ENCODE measurements at places on chromosomes 3 and 15.

DNA sequence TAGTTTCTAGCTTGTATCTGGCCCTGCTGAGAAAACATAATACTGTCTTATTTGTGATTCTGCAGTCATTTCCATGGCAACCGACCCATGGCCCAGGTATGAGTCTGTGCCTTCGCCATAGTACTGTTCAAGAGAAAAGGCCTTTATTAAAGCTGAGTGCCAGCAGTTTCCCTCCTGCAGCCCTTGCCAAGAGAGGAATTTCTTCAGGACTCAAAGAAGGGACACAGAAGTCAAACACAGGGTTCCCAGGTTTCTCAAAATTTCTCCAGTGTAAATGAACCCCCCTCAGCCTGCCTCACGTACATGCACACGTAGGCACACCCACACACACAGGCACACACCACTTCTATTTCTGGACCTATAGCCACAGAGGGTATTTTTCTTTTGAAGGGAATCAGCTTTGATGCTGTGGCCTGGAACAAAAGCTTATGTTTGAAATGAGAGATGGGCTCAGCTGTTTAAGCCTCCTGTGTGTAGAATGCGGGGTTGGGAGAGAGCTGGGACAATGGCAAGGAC is 269.2 kb downstream of the PDCD6IP start:
- no peak for DNase-seq

GRCh38 chr15:69919816-69920215 is 177.9 kb downstream of the TLE3 start:
- no peak for DNase-seq

- no peak for DNase-seq
These were observed 12.4 kb downstream of the ITGA11 start for GRCh38 chr15:68419301-68420175.

GRCh38 chr3:188779281-188779980 is 392.3 kb upstream of the TPRG1 start:
- no peak for DNase-seq

GRCh38 chr3:192637803-192638202 is 89.5 kb downstream of the FGF12 start:
- DNase-seq: no peak

- peak; percentile 30 for DNase-seq
These were observed 290.6 kb downstream of the SATB1 start for GRCh38 chr3:18134386-18135059.

DNA sequence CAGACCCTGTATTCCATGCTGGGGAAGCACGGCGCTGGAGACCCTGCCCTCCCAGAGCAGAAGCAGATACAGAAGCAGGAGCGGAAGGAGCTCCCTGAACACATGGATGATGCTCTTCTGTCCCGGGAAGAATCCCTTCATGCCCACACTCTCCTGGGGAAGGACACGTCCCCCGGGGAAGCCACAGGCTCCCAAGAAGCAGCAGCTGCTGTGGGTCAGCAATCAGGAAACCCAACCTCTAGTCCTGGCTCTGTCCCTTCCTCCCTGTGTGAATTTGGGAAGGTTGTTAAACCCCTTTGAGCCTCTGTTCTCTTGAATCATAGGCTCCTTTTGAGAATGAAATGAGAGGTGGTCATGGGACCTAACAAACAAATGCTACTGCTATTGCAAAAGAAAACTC is 176.2 kb upstream of the TPM1 start:
- DNase-seq: no peak

GRCh38 chr3:106302451-106303221 is 433.8 kb upstream of the CBLB start:
- no peak for DNase-seq

DNA sequence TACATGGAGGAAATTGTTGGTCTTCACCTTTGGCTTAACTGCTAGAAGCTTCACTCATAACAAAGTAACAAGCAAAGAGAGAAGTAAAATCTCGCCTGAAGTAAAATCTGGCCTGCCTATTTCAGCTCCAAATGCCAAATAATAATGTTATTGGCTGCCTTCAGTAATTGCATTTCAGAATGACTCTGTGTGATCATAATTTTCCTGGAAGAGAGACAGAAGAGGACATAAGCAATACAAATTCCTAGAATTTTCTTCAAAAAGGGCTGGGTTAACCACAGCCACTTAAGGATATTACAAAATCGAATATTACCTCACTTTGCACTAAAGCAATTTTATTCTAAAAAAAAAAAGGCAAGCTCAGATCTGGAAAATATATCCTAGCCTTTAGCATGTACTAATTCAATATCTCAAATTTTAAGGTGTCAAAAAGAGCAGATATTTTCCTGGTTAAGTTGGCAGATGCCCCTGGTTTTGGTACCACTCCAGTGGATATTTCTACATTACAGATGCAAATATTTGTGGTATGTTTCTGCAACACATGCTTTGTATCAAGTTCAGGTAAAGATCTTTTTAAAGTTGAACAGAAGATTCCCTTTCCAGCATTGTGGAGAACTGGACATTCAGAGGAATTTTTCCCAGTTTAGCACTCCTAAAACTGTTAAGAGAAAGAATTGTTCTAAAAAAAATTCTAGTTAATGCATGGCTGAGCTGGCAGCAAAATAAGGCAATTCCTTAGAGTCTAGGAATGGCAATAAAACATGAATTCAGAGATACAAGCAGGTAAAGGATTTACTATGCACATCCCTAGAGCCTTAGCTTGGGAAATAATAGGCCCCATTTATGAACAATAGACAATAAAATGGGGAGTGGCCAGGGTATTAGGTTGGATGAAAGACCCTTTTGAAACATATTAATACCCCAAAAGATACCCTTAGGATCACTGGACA is 116.7 kb downstream of the STAC start:
- DNase-seq: peak; percentile 78

GRCh38 chr3:129003578-129004112 is 2.5 kb downstream of the EFCC1 start:
- no peak for DNase-seq

GRCh38 chr3:152241142-152242017 is 27.3 kb upstream of the MBNL1 start:
- no peak for DNase-seq

- no peak for DNase-seq
These were observed 9.8 kb downstream of the FXR1 start for GRCh38 chr3:180922242-180922641.

DNA sequence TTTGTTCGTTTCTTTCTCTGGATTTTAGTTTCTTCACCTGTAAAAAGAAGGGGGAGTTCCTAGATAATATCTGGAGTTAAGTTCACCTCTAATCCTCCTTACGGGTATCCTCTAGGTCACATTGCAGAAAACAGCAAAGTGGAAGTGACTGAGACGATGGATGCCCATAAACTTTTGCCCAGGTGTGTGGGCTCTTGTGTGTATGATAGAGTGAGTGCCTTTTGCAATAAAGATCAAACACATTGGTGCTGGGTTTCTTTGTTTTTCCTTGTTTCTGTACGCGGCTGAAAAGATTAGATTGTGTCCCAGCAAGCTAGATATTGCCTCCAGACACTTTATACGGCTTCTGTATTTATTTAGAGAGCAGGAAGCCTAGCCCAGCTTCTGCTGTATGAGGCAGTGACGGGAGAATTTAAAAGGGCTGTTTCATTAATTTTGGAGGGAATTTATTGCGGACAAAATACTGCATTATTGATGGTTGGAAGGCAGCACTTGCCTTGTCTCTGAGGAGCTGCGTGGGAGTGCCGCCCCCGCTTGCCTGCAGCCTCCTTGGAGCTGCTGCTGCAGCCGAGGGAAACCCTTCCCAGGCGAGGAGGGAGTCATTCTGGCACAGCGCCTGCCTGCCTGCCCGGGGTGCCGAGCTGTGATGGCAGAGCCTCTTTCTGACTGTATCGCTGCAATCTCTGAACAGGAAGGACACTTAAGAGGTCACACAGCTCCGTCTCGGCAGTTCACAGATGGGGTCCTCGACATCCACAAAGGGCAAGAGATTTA is 38.5 kb downstream of the PYDC2 start:
- peak; percentile 4 for DNase-seq

GRCh38 chr3:194397757-194398312 is 1.2 kb downstream of the GP5 start:
- DNase-seq: no peak

GRCh38 chr3:63279005-63279841 is 1.1 kb downstream of the SYNPR start:
- DNase-seq: no peak

- DNase-seq: no peak
These were observed 61.9 kb downstream of the TRPM7 start for GRCh38 chr15:50624616-50625168.

DNA sequence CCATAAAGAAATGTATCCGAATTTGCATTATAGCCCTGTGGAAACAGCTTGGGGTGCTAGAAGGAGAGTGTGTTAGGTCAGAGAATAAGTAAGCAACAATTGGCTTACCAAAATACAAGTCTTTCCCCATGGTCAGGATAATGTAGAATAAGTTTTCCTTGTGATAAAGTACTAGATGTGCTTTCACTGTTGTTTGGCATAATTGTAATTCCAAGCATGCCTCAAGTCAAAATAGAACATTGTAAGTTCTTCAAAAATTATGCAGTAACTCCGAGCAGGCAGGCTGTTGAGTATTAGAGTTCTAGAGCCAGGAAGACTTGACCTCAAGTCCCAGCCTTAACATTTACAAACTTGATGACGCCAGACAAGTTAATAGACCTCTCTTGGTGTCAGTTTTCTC is 242.0 kb downstream of the TUSC7 start:
- DNase-seq: no peak

DNA sequence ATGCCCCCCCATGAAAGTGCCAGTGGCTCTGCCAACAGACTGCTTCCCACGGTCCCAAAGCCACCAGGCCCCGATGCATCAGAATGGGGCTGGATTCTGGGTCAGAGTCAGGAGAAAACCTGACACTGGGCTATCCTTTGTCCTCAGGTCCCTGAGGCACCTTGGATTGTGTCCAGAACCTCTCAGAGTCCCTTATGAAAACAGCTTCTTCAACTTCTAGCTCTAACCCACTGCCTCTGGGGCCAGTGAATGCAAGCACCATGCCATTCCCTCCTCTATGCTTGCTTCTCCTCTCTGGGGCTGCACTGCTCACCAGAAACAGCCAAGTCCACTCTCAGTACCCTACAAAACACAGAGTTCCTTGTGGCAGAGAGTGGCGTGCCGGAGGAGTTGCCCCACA is 9.9 kb downstream of the CRABP1 start:
- no peak for DNase-seq

DNA sequence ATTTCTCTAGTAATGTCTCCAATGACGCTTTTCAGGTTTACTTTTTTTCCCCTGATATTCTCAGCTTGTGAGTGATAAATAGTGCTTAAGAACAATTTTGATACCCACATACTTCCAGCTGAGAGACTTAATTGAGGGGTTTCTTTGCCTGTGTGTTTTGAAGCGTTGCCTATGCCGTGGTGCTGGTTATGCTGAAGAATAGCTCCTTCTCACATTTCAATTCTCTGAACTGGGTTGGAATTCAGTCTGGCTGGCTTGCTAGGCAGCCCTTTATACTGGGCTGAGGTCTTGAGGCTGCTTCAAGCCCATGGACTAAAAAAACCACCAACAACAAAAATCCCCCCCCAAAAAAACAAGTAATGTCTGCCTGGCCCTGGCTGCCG is 87.4 kb downstream of the CHST2 start:
- DNase-seq: no peak

DNA sequence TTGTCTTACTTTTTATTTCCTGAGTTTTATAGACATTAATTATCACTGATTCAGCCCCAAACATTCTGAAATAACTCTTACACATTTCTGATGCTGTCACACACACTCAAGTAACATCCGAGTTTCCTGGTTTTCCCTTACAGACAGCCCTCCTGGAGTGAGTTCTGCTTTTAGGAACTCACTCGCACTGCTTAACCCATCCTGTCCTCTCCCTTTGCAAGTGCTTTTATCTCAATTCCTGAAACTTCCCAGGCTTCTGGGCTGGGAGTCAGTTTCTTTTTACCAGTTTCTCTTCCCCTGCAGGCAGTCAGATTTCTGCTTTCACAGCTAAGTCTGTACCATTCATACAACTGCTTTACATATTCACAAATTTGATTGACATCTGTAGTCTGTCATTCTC is 15.6 kb upstream of the SH3GL3 start:
- no peak for DNase-seq

DNA sequence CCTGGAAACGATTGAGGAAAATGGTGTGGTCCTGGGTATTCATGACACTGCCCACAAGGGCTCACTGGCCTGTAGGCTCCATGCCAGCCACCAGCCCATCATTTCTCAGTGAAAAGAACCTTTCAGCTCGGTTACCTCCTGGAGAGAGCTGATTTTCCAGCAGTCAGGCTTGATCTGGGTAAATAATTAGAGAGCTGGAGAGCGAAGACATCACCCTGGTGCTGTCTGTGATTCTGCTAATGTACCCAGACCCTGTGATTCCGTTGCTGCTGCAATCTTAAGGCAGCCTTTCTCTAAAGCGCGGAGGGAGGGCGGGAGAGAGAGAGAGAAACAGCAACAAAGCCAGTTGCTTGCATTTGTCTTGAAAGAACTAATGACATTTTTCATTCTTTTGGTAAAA is 221.9 kb upstream of the TOPAZ1 start:
- DNase-seq: no peak

DNA sequence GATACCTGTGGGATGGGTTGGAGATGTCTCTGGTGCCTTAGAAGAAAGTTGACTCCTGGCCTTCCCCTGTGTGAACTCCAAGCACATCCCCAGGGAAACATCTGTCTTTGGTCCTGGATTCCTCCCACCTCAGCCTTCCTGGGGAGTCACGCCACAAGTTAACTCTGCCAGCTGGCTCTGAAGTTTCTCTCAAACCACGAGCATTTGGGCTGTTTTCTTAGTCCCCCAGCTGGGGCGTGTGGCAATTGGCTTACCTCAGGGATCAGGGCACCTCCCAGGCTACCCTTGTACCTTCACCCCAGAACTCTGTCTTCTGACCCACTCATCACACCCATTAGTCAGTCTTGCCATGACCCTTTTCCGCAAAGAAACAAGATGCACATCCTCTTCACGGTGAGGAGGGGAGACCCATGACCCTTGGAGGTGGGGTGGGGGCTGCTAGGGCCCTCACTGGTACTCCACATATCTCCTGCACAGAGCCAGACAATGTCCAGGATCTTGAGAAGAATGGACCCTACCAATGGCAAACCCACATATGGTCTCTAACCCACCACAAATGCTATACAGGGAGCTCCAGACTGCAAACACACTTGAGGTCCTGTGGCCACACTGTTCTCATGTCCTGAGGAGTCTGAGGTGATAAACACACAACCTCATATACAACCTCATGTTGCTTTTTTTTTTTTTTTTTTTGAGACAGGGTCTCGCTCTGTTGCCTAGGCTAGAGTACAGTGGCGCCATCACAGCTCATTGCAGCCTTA is 3.9 kb downstream of the NEIL1 start:
- DNase-seq: no peak

DNA sequence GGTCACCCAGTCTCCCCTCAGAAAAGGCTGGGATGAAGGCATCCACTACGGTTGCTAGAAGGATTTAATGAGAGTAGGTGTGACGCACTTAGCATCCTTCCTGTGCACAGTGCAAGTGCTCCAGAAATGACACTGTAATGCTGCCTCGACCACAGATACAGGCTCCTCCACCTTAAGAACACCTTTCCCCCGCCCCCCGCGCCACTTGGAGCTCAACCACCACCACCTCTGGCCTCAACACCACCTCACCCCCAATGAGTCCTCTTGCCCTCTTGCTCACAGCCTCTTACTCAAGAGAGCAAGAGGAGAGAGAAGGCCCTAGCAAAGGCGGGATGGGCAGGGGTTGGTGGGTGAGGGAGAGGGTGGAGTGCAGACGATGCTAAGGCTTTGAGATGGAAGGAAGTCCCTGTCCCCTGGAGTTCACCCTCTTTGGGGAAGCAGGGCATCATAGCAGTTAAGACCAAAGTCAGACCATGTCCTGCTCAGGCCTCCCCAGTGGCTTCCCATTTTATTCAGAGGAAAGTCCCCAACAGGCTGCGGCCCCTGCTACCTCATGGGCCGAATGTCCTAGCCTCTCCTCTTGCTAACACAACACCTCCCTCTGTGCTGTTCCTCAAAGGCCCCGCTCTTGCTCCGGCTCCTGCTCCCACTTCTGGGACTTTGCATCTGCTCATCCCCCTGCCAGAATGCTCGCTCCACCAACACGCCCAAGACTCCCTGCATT is 8.3 kb downstream of the STARD5 start:
- no peak for DNase-seq

Data from fibroblast of skin of left quadriceps (primary cell).